IMR-90 (cell line): ENCODE measurements at places on chromosomes 4 and X. TPM values are rescaled to one million over a fixed set of nuclear protein-coding genes. Genes with fewer than 3 reads are reported as not detected.

DNA sequence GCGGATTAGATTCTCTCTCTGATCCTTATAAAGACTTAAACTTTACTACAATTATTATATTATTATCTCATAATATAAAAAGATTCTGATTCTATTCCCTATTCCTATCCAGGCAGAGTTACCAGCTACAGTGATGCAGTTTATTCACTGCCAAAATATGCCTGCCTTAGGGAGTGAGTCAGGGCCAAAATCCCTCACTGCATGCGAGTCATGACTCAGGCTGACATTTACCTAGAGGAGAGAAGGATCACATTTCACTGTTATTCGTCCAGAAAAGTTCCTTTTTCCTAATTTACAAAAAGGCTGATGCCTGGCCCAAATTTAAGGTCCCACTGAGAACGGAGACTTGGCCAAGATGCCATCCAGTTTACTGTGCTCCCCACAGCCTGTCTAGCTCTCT lies 168.5 kb upstream of the LDB2 start:
- H3K27ac ChIP-seq: peak overlapping the region; percentile 89
- no peaks in the 10 kb centered on the region for H3K36me3 ChIP-seq
- H3K4me3 ChIP-seq: no peak overlapping the region
- peaks cover 30% of the 10 kb centered on the region for H3K4me1 ChIP-seq
- H3K27me3 ChIP-seq: no peaks in the 10 kb centered on the region

DNA sequence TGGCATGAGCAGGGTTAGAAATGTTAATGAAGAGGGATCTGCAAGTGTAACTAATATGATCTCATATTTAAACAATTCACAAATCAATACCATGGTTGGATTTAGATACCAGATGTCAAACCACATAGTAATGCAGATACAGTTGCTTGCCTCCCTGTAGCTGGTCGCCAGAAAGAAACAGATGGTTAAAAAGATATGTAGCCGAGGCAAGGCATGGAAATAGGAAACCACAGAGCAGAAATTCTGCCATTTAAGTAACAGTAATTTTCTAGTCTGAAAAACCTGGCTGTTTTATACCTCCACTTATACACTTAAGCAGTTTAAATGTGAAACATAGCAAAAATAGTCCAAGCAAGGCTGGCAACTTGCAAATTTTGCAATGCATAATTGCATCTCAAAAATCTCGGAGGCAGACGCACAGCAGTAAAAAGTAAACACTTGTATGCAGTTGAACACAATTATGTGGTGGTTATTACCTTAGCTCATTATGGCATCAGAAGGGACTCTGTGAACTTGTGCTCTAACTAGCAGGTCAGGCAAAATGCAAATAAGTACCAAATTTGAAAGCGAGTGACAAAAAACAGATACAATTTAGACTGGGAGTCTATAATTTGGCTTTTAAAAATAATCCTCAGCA lies 126.8 kb downstream of the NAA11 start:
- no peaks in the 10 kb centered on the region for H3K4me1 ChIP-seq
- no peak overlapping the region for H3K4me3 ChIP-seq
- H3K27ac ChIP-seq: no peak overlapping the region
- no peaks in the 10 kb centered on the region for H3K27me3 ChIP-seq
- H3K36me3 ChIP-seq: no peaks in the 10 kb centered on the region
- no peak for DNase-seq

The TCEAL8 gene
- polyA plus RNA-seq: 43.7 and 57.6 TPM in 2 replicates

The NAP1L3 gene
- 3.2 and 3.7 TPM in 2 replicates for polyA plus RNA-seq

GRCh38 chr4:8664031-8664805 lies 71.7 kb downstream of the CPZ start:
- no peak for DNase-seq
- no peak overlapping the region for H3K27ac ChIP-seq
- H3K4me1 ChIP-seq: no peaks in the 10 kb centered on the region
- no peaks in the 10 kb centered on the region for H3K36me3 ChIP-seq

DNA sequence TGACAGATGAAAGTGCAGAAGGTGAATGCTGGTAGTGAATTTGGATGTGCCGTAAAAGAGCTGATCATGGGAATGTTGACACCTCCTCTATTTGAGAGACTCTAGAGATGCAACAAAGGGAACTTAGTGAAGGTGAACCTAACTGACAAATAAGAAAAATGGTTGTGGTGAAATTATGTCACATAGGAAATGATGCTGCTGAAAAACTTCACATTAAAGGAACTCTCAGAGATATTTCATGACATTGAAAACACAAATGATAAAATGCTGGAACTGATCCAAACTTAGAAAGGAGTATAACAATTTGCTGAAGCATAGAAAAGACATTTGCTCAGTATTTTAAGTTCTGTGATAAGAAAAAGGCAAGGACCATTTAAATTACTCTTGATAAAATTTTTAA lies 31.9 kb downstream of the MGAT4D start:
- peaks cover 23% of the 10 kb centered on the region for H3K27me3 ChIP-seq
- no peaks in the 10 kb centered on the region for H3K36me3 ChIP-seq
- H3K4me1 ChIP-seq: no peaks in the 10 kb centered on the region
- no peak overlapping the region for H3K27ac ChIP-seq

The FRG2 gene
- not detected in 2 replicates for polyA plus RNA-seq

DNA sequence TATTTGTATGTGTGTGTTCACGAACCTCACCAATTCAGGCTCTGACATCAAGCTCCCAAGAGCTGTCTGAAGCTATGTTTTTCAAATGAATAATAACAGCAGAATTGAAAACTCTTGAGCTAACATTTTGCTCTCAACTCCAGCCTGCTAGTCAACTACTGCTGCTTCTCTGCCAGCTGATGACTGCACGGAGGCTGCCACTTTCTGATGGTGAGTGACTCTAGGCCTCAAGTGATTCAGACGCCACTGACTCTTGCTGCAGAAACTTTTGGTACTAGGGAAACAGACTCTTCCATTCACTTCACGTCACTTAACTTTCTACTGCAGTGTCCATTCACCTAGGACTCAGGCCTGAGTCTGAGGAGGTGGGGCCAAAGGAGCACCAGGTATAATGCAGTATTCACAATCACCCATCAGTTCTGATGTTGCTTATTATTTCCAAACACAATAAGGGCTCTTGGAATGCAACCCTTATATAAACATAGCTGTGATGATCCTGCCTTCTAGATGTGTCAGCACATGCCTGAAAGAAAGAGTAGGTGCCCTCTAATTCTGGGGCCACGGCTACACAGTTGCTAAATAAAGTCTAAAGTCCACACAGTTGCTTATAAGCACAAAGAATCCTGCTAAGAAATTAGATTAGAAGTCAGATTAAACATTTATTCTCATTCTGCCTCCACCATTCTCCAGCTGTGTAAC lies 16.0 kb downstream of the PRDM8 start:
- no peaks in the 10 kb centered on the region for H3K27me3 ChIP-seq
- H3K27ac ChIP-seq: peak overlapping the region; percentile 41; the same call in 1 of the 2 replicates
- H3K4me3 ChIP-seq: no peak overlapping the region

The RASSF6 gene
- polyA plus RNA-seq: not detected in 2 replicates

GRCh38 chr4:18025288-18025687 lies 3.7 kb upstream of the LCORL start:
- no peaks in the 10 kb centered on the region for H3K4me1 ChIP-seq
- DNase-seq: no peak
- H3K27ac ChIP-seq: no peak overlapping the region
- no peak overlapping the region for H3K4me3 ChIP-seq

- DNase-seq: no peak
- H3K27me3 ChIP-seq: no peaks in the 10 kb centered on the region
- no peaks in the 10 kb centered on the region for H3K36me3 ChIP-seq
- H3K27ac ChIP-seq: no peak overlapping the region
- H3K4me3 ChIP-seq: no peak overlapping the region
Measured at GRCh38 chr4:144562019-144562705, 83.8 kb upstream of the HHIP start.
